Renal cortical epithelial cell (primary cell): ENCODE measurements at places on chromosomes 13 and 19. TPM values are rescaled to one million over a fixed set of nuclear protein-coding genes. Genes with fewer than 3 reads are reported as not detected.

- DNase-seq, result no peak
Measured at GRCh38 chr19:2731181-2731995, 8.4 kb downstream of the SLC39A3 start.

DNA sequence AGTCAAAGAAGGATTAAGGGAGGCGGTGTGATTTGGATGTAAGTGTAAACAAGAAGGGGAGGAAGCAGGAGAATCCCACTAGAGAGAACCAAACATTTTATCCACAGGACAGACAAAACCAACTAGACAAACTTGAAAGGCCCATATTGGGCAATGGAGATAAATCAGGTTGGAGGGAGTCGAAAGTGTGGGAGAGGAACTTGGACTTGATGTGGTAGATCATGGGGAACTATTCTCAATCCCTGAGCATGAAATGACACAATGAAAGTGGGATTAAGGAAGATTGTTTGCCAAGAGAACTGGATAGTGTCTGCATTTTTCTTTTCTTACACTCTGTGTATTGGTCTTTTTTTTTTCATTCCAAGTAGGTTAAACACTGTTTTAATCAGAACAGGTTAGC, 17.9 kb downstream of the GPR183 start:
- DNase-seq, result no peak

GRCh38 chr19:38107129-38107528, 116.9 kb downstream of the DPF1 start:
- DNase-seq, result no peak

DNA sequence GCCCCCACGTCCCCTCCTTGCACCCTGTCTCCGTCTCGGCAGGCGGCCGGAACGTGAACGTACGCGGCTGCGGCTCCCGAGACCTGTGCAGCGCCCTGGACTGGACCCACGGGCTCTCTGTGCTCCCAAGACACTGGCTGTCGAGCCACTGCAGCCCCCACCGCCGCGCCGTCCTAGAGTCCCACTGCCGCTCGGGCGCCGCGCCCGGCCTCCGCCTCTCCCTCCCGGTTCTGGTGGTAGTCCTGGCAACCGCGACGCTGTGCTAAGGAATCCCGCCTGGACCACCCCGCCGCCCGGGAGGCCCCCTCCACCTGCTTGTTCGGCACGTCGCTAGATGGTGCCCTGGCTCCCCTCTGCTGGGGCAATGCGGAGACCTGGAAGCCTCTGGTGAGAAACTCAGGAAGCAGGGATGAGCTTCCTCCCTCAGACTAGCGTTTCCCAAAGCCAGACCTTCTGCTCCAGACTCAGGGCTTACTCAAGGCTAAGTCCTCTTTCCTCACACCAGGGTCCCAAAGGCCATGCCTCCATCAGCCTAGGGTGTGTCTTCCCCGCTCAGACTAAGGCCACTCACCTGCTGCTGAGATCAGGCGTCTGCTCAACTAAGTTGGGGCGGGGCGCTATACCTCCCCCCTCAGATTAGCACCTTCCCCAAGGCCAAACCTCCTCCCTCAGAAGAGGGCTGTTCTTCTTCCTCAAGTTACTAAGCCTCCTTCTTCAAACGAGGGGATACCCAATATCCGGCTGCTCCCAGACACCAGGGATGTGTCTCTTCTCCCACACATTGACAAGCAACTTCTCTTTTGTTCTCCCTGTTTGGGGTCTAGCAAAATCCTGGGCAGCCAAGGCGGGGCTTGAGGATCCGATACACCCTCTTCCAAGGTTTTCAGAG, 16.1 kb upstream of the IRGC start:
- no peak for DNase-seq

- no peak for DNase-seq
Measured at GRCh38 chr19:18440415-18440877, 2.5 kb upstream of the ISYNA1 start.

DNA sequence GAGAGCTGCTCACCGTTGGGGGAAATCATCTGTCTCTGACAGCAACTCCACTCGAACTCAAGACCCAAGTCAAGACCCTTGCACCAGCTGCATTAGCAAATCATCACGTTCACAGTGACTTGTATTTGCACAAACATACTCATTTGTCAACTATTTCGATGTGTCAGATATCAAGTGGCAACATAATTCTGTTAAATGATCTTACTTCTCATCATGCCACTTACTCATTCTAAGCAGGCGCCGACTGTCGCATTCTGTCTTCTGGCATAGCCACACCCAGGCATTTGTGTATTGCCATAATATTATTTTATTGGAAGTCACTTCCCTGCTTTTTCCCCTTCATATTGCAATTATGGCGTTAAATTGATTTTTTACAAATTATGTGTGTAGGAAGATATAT, 23.0 kb upstream of the ATP1A3 start:
- DNase-seq, result no peak

DNA sequence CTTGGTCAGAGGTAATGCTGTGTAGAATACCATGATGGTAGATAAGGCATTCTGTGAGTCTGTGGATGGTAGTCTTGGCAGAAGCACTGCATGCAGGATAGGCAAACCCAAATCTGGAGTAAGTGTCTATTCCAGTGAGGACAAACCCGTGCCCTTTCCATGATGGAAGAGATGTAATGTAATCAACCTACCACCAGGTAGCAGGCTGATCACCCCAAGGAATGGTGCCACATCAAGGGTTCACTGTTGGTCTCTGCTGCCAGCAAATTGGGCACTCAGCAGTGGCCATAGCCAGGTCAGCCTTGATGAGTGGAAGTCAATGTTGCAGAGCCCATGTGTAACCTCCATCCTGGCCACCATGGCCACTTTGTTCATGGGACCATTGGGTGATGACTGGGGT, 155.0 kb downstream of the RAP2A start:
- DNase-seq, result no peak

DNA sequence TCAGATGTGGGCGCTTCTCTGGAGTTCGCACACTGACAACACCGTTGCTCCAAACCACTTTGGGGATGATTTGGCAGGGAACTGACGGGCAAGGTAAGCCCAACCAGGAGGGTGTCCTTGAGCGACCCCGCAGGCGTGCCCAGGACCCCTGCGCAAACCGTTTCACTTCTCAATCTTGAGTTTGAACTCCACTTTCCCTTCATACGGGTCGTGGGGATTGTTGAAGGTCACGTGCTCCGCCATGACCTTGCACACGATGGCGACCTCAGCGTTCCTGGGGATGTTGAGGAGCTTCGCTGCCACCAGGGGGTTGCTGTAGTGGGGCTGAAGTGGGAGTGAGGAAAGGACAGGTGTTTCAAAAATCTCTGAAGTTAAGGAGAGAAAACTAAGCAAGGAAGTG, 8.8 kb downstream of the ATP4B start:
- DNase-seq, result no peak

- DNase-seq, result no peak
Measured at GRCh38 chr13:112869202-112870050, 99.6 kb upstream of the MCF2L start.

DNA sequence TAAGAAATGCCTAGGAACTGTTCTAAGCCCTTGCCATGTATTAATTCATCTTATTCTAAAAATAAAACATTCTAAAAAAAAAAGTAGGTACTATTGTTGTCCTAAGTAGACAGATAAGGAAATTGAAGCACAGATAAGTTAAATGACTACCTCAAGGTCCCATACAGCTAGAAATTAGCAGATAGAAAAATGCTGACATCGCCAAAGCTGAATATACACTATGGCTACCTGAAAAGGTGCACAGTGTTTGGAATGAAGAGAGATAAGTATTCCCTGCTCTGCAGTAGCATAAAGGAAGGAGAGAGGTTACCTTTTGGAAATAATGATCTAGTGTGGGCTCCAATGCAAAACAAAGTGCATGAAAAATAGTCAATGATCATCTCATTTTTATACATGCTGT, 65.3 kb downstream of the DCT start:
- no peak for DNase-seq

The CXCL17 gene
- total RNA-seq, result not detected in 2 replicates

The ZNRF4 gene
- not detected in 2 replicates for total RNA-seq

The ATP4B gene
- total RNA-seq, result not detected in 2 replicates

The CKM gene
- not detected in 2 replicates for total RNA-seq

The GNG8 gene
- not detected in 2 replicates for total RNA-seq

The LILRA2 gene
- not detected in 2 replicates for total RNA-seq

The PCDH17 gene
- total RNA-seq, result under 0.01 TPM in 2 replicates
